Activated naive CD8-positive, alpha-beta T cell treated with anti-CD3 and anti-CD28 coated beads, Interleukin-2, amount 10 ng/mL, durations not matched to agents 7 days and 5 days (primary cell): ENCODE measurements at places on chromosomes 16 and 17. TPM values are rescaled to one million over a fixed set of nuclear protein-coding genes. Genes with fewer than 3 reads are reported as not detected.
A peak's percentile ranks its signal among the peaks of the same experiment; 100 is the strongest.

DNA sequence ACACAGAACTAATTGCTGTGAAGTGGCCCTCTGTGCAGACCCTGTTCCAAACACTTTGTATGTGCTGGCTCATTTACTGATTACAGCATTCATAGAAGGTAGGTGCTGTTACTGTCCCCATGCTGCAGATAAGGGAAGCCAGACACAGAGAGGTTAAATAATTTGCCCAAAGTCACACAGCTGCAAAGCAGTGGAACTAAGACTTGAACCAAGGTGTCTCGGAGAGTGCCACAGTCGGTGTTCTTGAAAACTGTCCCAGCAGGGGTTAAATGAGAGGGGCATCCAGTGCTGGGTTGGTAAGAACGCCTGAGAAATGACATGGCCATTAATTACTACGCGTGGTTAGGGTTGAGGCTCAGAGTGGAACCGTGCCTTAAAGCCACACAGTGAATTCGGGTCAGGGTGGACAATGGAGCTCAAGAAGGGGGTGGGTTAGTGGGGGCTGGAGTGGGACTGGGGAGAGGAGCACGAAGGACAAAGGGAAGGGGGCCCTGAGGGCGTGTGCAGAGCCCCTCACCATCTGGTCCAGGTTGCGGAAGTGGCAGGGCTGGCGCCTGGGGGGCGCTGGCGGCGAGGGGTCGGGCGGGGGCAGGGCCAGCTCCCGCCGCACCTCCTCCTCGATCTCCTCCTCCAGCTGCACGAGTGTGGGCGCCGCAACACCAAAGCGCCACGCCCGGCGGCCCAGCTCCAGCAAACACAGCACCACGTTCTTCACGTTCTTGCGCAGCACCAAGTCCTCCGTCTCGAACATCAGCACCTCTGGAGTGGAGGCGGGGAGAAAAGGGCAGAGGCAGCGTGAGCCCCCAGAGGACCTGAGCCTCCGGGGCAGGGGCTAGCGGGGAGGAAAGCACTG is 3.3 kb downstream of the GAS2L2 start:
- H3K27me3 ChIP-seq: peaks cover 37% of the 10 kb centered on the region
- H3K4me1 ChIP-seq: peaks cover 7% of the 10 kb centered on the region
- no peak for DNase-seq
- peak overlapping the region; percentile 42 for H3K4me3 ChIP-seq
- H3K36me3 ChIP-seq: no peaks in the 10 kb centered on the region
- no peak overlapping the region for H3K27ac ChIP-seq

PLA2G10 gene
- not detected for total RNA-seq

DNA sequence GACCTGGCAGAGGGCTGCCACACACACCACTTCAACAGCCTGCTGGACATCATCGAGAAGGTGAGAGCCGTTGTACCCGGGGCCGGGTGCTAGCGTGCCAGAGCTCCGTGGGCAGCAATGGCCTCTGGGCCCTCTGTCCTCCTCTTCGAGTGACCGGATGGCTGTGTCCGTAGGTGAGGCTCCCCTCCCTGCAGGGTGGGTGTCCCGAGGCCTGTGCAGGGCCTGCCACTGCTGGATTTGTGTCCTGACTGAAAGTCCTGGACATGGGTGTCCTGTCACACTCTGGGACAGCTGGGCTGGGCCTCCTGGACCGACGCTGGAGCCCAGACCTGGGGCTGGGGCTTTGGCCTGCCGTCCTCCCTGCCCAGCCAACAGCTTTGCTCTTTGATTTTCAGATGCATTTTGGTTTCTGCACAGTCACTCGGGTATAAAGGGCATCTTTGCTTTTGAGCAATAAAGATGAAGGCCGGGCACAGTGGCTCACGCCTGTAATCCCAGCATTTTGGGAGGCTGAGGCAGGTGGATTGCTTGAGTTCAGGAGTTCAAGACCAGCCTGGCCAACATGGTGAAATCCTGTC is 16.7 kb downstream of the TSC2 start:
- no peak overlapping the region for H3K27ac ChIP-seq
- no peaks in the 10 kb centered on the region for H3K4me1 ChIP-seq
- peaks cover 10% of the 10 kb centered on the region for H3K36me3 ChIP-seq
- no peak overlapping the region for H3K4me3 ChIP-seq
- DNase-seq: no peak
- no peaks in the 10 kb centered on the region for H3K27me3 ChIP-seq

SLC7A6 gene
- total RNA-seq: 110 TPM

TBCD gene
- total RNA-seq: 181 TPM

- peak overlapping the region; percentile 80 for H3K4me3 ChIP-seq
- peaks cover 5% of the 10 kb centered on the region for H3K27me3 ChIP-seq
- no peaks in the 10 kb centered on the region for H3K36me3 ChIP-seq
- H3K27ac ChIP-seq: peak overlapping the region; percentile 84
- DNase-seq: no peak
- H3K4me1 ChIP-seq: peaks cover 9% of the 10 kb centered on the region
Observed at GRCh38 chr16:380762-381011, 1.1 kb downstream of the PGAP6 start.

DNA sequence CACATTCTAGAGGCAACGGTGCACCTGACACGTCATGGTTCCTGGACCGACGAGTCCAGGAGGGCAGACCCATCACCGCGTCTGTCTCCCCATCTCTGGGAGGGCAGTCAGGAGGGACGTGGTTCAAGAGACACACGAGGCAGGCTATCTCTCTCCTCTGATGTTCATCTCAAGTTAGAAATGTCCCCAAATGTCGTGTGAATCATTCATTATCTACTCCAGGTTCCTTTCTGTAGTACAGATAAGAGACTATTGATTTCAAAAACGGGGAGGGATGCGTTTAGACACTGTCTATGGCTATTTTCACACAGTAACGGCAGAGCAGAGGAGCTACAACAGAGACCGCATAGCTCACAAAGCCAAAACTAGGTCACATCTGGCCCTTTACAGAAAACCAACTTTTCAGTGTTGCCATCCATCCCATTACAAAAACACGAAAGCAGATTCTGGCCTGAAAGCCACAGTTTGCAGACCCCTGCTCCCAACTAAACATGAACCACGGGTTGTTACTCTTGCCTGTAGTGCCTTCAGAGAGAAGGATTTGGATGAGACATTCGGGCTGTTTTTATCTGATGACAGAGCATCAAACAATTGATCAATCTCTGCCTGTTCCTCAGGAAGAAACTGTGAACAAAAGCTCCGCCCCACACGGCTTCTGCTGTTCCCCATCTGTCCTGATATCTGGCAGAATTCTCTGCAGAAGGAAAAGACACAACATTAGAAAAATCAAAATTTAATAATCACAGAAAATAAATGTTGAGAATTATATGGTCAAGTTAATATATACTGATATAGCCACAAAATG is 6.8 kb downstream of the MEAK7 start:
- H3K27me3 ChIP-seq: no peaks in the 10 kb centered on the region
- H3K27ac ChIP-seq: no peak overlapping the region
- H3K4me1 ChIP-seq: no peaks in the 10 kb centered on the region

DNA sequence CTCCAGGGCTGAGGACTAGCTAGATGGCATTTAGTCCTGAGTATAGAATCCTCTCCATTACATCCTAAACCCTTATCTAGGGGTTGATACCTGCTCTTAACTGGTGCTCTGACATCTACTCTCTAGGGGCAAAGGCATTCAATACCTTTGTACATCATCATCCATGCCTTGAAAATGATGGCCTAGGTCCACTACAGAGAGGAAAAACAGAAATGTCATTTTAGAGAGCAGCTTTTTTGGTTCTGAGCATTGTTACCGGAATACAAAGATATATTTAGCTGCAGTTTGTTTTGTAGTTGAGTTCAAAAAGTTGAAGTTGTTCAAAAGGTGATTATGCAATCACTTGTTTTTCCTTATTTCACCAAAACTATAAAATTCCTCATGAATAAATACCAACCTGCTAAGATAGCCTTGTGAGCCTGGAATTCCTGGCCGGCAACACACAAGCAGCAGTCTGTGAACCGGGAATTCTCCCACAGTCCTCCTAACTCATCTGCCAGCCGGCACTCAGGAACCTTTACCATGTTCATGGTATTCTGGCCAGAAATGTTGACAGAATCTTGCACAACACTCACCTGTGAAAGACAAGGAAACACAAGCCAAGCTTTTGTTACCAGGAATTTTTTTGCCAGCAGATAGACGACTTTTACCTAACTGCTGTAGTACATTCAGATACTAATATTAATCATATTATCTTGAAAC is 35.4 kb downstream of the NXPH3 start:
- H3K36me3 ChIP-seq: peaks cover 28% of the 10 kb centered on the region
- H3K4me1 ChIP-seq: peaks cover 3% of the 10 kb centered on the region
- no peak overlapping the region for H3K4me3 ChIP-seq
- H3K27ac ChIP-seq: no peak overlapping the region

GRCh38 chr17:49547566-49547965 is 28.1 kb upstream of the NXPH3 start:
- peaks cover 1% of the 10 kb centered on the region for H3K4me1 ChIP-seq
- no peak for DNase-seq
- no peak overlapping the region for H3K27ac ChIP-seq

MMP28 gene
- total RNA-seq: 0.75 TPM

GRCh38 chr16:87968541-87968940 is 17.3 kb downstream of the BANP start:
- H3K27ac ChIP-seq: no peak overlapping the region
- no peak for DNase-seq
- no peak overlapping the region for H3K4me3 ChIP-seq
- H3K27me3 ChIP-seq: no peaks in the 10 kb centered on the region

KRTAP2-3 gene
- not detected for total RNA-seq

GRCh38 chr16:58451945-58452401 is 48.0 kb upstream of the NDRG4 start:
- H3K4me1 ChIP-seq: peaks cover 8% of the 10 kb centered on the region
- H3K4me3 ChIP-seq: no peak overlapping the region
- H3K27me3 ChIP-seq: peaks cover 37% of the 10 kb centered on the region

TEX19 gene
- total RNA-seq: not detected

DNA sequence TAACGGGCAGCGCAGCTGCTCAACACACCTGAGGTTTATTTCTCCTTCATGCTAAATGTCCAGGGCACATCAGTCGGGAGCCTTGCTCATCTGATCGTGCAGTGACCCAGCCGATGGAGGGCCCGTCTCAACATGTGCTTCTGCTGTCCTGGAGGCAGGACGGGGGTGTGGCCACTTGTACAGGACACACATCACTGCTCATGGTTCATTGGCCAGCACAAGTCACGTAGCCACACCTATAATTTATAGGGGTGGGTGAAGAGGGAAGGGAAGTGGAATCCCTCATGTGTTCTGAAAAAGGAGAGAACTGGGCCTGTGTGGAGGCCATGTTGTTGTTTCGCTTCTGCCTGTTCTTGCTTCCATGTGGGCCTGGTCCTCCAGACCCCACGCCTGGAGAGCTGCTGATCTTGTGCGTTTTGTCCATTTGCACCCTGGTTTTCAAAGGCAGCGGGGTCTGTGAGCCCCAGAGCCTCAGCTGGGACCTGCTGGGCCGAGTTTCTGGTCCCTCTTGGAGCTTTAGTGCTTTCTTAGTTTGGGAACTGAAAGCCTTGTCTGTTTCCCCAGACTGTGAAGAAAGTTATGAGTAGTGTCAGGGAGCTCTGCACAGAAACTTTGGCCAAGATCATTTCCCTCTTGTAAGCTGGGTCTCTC is 60.5 kb downstream of the CMIP start:
- no peak overlapping the region for H3K4me3 ChIP-seq
- H3K36me3 ChIP-seq: peaks cover 6% of the 10 kb centered on the region
- H3K27me3 ChIP-seq: no peaks in the 10 kb centered on the region
- no peak for DNase-seq
- H3K4me1 ChIP-seq: peaks cover 21% of the 10 kb centered on the region

DNA sequence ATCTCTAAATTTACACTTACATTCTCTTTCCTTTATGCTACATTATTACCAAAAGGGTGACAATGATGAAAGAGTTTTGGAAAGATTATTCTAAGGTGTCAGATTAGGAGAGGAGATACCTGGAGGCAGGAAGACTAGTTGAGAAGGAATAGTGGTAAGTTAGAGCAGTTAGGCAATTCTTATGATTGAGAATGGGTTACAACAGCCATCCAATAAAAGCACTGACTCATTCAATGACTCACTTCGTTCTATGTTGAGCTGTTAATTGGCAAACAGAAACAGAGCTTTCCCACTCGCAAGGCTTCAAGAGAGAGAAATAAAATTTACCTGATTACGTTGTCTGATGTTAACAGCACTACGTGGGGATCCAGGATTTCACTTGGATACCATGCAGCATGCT is 5.8 kb downstream of the NUP88 start:
- no peaks in the 10 kb centered on the region for H3K27me3 ChIP-seq
- H3K36me3 ChIP-seq: peaks cover 26% of the 10 kb centered on the region

KRTAP9-2 gene
- not detected for total RNA-seq

DNA sequence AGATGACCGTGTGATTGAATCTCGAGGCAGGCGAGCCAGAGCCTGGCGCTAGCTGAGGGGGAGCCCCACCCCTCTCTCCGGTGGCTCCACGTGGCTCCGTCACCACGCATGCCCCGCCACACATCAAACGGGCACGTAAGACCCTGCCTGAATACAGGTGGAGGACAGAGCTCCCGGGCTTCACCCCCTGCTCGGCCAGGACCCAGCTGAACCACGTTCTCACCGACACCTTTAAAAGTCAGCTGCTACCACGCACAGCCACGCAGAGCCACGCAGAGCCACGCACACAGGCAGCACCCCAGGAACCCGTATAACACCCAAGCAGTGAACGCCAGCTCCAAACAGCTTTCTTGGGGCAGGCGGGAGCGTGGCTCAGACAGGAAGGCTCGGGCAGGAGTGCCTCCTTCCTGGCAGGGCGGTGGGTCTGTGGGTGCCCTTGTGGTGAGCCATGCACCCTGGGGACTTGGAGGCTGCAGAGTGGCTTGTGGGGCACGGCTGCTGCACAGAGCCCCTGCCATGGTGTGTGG is 4.4 kb downstream of the TMEM204 start:
- peaks cover 55% of the 10 kb centered on the region for H3K4me1 ChIP-seq
- peaks cover 31% of the 10 kb centered on the region for H3K36me3 ChIP-seq
- DNase-seq: peak; percentile 61
- peak overlapping the region; percentile 97 for H3K4me3 ChIP-seq
- no peaks in the 10 kb centered on the region for H3K27me3 ChIP-seq

DNA sequence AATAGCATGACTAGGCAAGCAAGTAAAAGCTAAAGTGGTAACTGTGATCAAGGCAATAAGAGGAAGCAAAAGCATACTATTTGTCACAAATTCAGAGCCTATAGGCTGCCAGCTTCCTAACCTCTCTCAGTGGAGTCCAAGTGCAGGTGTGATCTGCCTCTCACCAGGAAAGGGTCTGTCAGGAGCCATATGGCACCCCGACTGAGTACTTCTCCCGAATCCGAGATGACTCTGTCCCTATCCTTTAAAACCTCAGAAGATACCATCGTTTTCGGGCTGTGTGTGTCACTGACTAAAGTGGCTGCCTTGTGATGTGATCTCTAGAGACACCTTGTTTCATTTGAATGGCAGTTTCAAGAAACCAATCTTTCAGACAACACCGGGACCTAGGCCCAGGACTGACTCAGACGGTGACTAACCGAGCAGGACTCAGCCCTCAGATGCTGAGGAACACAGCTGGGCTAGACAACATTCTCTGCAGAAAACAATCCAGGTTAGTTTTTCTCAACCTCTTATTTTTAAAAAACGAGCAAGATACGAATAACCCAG is 63.6 kb downstream of the SMG6 start:
- H3K27me3 ChIP-seq: no peaks in the 10 kb centered on the region
- peaks cover 58% of the 10 kb centered on the region for H3K4me1 ChIP-seq
- peak overlapping the region; percentile 70 for H3K27ac ChIP-seq

MBTPS1 gene
- total RNA-seq: 73.2 TPM

CCL1 gene
- total RNA-seq: not detected

GRCh38 chr16:88526906-88527185 is 43.4 kb upstream of the ZC3H18 start:
- H3K27me3 ChIP-seq: no peaks in the 10 kb centered on the region
- DNase-seq: no peak
- H3K27ac ChIP-seq: no peak overlapping the region
- H3K36me3 ChIP-seq: no peaks in the 10 kb centered on the region
- no peak overlapping the region for H3K4me3 ChIP-seq
